Neural crest cell (in vitro differentiated cells): ENCODE measurements at places on chromosomes 2 and 18.

- no peak for DNase-seq
Observed at GRCh38 chr18:13450289-13451212, 232.0 kb downstream of the LDLRAD4 start.

DNA sequence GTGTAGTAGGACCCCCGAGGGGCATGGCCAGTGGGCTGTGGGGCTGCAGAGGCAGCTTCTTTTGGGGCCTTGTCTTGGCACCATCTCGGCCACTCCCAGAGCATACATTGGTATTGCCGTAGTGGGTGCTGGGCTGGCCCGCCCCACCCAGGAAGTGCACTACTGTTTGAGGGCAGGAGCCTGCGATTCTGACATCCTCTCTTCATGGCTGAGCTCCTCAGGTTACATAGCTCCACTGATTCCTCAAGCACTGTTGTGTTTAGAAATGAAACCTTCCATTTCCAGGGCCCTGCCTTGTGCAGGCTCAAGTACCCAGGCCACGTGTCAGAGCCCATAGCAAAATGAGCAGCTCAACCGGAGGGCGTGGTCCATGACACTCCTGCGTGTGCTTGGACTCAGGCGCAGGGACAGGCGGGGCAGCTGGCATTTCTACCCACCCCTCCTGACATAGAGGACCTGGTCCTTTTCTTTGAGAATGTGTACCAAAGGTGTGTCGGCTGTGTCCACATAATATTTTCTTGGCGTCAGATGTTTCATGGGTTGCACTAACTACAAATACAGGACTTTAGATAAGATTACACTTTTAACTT, 67.9 kb downstream of the DGKD start:
- no peak for DNase-seq

DNA sequence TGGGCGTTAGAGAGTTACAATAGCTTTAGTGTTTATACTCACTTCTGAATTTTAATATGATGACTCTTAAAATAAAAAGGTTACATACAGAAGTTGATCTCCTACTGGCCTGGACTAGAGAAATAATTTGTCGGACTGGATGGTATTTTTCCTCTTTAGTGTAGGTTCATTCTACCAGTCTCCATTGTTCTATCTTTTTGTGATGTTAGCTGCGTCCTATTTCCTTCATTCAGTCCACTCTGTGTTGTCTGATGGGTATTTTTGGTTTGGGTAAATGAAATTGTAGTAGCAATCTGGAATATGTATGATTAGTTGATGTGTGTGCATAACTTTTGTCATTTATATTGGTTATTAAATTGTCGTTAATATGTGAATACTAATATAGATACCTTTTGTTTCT, 5.3 kb downstream of the DDX1 start:
- DNase-seq = no peak

DNA sequence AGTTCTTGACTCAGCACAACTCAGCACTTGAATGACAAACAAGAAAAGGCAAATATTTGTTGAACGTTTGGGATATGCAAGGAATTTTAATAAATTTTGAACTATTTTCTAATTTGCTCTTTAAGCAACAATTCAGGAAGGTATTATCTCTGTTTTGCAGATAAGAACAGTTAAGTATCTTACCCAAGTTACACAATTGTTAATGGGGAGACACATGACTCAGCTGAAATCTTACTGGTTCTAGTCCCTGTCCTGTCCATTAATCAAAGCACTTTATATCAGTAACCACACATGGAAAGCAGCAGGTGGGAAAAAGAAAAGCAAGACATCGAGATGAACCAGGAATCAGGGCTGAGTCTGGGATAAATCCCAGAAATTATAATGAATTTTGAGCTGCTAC, 493.9 kb upstream of the PIK3C3 start:
- no peak for DNase-seq

- no peak for DNase-seq
Observed at GRCh38 chr18:63987743-63988142, 17.9 kb downstream of the SERPINB8 start.

- no peak for DNase-seq
Observed at GRCh38 chr2:54464341-54464740, 8.2 kb downstream of the SPTBN1 start.

DNA sequence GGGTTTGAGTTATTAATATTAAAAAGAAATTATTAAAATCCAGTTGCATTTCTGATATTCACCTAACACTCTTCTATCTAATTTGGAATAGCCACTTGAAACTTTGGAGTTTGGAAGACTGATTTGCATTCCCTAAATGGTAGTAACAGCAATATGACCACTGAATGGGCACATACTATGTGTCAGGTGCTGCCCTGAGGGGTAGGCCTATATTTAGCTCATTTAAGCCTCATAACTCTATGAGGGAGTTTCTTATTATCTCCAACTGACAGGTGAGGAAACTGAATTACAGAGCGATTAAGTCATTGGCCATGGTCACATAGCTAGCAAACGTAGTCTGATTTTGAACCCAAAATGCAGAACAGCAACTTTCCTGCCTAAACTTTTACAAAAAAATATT, 77.3 kb downstream of the VWA3B start:
- no peak for DNase-seq

GRCh38 chr18:70292628-70293027, 3.8 kb downstream of the SOCS6 start:
- DNase-seq = no peak

GRCh38 chr2:201263779-201264178, 3.4 kb downstream of the CASP8 start:
- no peak for DNase-seq

DNA sequence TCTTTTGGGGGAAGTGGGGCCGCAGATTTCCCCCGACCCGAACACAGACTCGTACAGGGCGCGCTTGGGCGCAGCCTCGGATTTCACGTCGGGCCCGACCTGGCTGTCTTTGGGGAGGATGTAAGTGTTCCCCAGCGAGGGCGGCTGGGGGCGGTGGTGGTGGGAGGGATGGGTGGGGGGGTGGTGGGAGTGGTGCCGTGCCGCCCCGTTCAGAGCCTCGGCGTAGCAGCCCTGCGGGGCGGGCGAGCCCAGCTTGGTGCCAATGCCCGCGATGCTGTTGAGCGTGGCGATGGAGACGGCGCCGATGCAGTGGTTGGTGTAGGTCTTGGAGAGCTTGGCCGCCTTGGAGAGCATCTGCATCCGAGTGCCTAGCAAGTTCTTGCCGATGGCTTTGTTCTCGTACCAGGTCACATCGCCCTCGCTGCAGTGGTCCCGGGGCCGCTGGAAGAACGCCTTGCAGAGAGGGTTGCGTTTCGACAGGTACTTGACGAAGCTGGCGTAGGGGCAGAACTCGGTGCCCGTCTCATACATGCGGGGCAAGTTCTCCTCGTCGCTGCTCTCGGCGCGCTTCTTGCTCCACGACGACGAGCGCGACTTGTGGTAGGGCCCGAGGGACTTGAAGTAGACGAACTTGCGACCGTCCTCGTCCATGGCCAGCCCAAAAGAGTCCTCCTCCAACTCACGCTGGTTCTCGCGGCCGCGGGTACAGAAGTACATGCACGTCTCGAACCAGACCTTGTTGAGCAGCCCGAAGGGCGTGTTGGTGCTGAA, 1.3 kb downstream of the KCTD1 start:
- DNase-seq = peak; percentile 8

GRCh38 chr2:145380436-145381017, 860.6 kb upstream of the ZEB2 start:
- DNase-seq = no peak

- no peak for DNase-seq
Observed at GRCh38 chr2:119197529-119198239, 25.9 kb upstream of the STEAP3 start.

GRCh38 chr18:21315741-21316197, 73.7 kb downstream of the GREB1L start:
- DNase-seq = no peak

GRCh38 chr18:10919851-10920250, 229.5 kb downstream of the PIEZO2 start:
- DNase-seq = no peak

DNA sequence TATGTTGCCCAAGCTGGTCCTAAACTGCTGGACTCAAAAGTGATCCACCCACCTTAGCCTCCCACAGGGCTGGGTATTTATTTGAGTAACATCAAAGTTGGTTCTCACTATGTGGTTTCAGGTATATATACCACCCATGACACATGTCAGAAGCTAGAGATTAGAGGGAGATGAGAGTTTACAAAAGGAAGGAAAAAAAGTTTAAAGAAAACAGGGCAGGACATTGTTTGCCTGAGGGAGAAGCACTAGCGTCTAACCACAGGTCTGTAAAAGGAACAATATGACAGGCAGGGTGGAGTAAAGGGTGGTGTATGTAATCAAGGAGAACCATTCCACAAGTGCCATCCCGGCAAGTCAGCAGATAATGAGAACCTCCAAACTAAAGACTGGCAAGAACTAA, 8.5 kb downstream of the CEP76 start:
- DNase-seq = no peak

- no peak for DNase-seq
Observed at GRCh38 chr2:61658841-61659780, 121.0 kb upstream of the XPO1 start.

GRCh38 chr2:181778621-181779201, 98.4 kb upstream of the NEUROD1 start:
- no peak for DNase-seq

- no peak for DNase-seq
Observed at GRCh38 chr2:160411167-160411566, 82.4 kb downstream of the RBMS1 start.

- no peak for DNase-seq
Observed at GRCh38 chr18:51692612-51693011, 495.1 kb upstream of the MEX3C start.

GRCh38 chr2:16045653-16046352, 105.5 kb downstream of the MYCN start:
- no peak for DNase-seq

- DNase-seq = no peak
Observed at GRCh38 chr2:230217424-230217823, 2.4 kb downstream of the SP110 start.

- no peak for DNase-seq
Observed at GRCh38 chr18:68181956-68182355, 533.0 kb downstream of the TMX3 start.

GRCh38 chr2:15553519-15553918, 7.6 kb downstream of the NBAS start:
- no peak for DNase-seq

GRCh38 chr2:212021947-212022346, 516.7 kb downstream of the ERBB4 start:
- no peak for DNase-seq

DNA sequence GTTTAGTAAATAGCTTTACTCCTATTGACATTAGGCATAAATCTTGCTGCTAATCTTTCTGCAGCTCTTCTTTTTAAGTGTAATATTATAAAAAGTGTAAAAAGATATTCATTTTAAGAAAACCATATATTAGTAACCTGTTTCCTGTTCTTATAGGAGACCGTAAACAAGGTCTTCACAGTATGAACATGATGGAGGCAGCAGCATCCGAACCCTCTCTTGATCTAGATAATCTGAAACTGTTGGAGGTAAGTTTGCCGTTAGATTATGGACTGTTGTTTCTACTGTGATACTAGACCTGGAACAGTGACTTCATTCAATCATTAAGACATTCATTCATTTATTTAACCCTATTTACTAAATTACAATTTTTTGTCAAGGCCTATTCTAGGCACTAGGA, 120.0 kb upstream of the FAM117B start:
- DNase-seq = no peak

DNA sequence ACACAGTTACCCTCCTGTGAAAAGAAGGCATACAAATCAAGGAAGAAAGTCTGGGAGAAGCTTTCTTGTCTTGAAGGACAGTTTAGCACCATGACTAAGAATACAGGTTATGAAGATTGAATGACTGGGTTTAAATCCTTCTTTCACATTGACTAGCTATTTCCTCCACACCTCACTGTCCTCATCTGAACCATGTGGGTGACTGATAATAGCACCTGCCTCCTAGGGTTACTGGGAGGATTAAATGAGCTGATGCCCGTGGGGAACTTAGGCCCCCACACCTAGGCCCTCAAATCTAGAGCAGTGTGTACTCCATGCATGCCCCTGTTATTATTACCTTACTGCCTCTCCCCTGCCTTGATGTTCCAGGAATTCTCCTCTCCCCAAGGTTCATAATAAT, 202.9 kb downstream of the FBXO15 start:
- no peak for DNase-seq

DNA sequence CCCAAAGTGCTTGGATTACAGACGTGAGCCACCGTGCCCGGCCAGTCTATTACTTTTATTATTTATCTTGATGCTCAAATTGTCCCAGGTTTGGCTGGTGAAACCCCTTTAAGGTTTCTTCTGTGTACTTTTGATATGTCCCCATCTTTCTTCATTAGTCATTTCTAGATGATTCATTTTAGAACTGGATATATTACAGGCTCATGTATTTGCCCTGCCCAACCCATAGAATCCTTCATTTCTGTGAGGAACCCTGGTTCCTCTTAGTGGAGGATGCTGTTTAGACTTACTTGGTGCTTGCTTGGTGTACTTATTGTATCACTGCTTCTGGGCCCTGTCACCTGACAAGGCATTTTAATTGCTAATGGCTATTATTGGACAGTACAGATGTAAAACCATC, 40.1 kb downstream of the KCMF1 start:
- DNase-seq = no peak

- no peak for DNase-seq
Observed at GRCh38 chr2:31666878-31667277, 86.1 kb upstream of the SRD5A2 start.

GRCh38 chr2:191552066-191552465, 125.9 kb upstream of the NABP1 start:
- no peak for DNase-seq

DNA sequence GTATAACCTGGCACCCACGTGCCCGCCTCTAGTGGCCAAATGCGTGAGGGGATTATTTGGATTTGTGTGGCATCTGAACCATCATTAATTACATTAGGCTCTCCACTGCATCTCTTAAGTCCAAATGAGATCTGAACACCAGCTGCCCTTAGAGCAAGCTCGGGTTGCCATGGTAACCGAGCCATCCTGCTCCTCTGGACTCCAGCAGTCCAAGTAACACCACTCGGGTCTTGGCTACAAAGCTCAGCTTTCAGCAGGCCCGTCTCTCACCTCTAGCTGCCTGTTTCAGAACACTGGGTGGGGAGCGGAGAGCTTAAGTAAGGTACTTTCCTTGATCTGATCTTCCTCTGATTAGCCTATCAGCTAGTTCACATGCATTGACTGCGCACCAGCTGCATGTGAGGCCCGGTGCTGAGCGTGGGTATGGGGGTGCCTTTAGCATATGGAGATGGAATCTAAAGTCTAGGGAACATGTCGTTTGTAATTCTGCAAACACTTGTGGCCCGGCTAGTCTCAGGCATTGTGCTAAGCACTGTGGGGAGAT, 14.1 kb upstream of the CYS1 start:
- DNase-seq = peak; percentile 25

- no peak for DNase-seq
Observed at GRCh38 chr2:197929008-197929885, 124.9 kb downstream of the PLCL1 start.

- DNase-seq = no peak
Observed at GRCh38 chr2:17899871-17900270, 21.4 kb downstream of the KCNS3 start.
